ENCODE measurements at places on chromosomes 16 and 17. TPM values are rescaled to one million over a fixed set of nuclear protein-coding genes. Genes with fewer than 3 reads are reported as not detected.

The LMF1 gene
- total RNA-seq, result 18.9 TPM

The KCNH6 gene
- not detected for total RNA-seq

The ATXN7L3 gene
- total RNA-seq, result 55.2 TPM

The C16orf95 gene
- 3.9 TPM for total RNA-seq

The B4GALNT2 gene
- not detected for total RNA-seq

The RAMP2 gene
- 7.6 TPM for total RNA-seq

The NOTUM gene
- under 0.01 TPM for total RNA-seq

The NUPR1 gene
- 0.33 TPM for total RNA-seq

The PGAP6 gene
- 129 TPM for total RNA-seq

The TAX1BP3 gene
- total RNA-seq, result 277 TPM

The EVI2B gene
- total RNA-seq, result 1.2 TPM

The CNTNAP4 gene
- total RNA-seq, result not detected

The CDH8 gene
- total RNA-seq, result not detected

The TPSG1 gene
- total RNA-seq, result not detected

The PITPNM3 gene
- total RNA-seq, result 1.3 TPM

The KRT40 gene
- total RNA-seq, result not detected

The OTOP3 gene
- not detected for total RNA-seq

The SLC38A10 gene
- total RNA-seq, result 57.4 TPM

The DECR2 gene
- 21.2 TPM for total RNA-seq

The PRSS33 gene
- total RNA-seq, result not detected

The SNN gene
- 30.7 TPM for total RNA-seq

The MLYCD gene
- 2.2 TPM for total RNA-seq

The KRT33A gene
- total RNA-seq, result not detected

The AOC3 gene
- total RNA-seq, result under 0.01 TPM

The CYB5D1 gene
- total RNA-seq, result 12.0 TPM

The RDM1 gene
- not detected for total RNA-seq

The GGT6 gene
- total RNA-seq, result not detected

The RASL10B gene
- total RNA-seq, result 0.33 TPM

The BCAR1 gene
- total RNA-seq, result 232 TPM

The TMEM238L gene
- total RNA-seq, result not detected

The TMC7 gene
- 8.8 TPM for total RNA-seq

The SSTR5 gene
- 1.3 TPM for total RNA-seq

The ARMC7 gene
- 4.1 TPM for total RNA-seq

The TM4SF5 gene
- not detected for total RNA-seq

The SYCE1L gene
- total RNA-seq, result 1.1 TPM

The KRTAP16-1 gene
- not detected for total RNA-seq

The MIS12 gene
- total RNA-seq, result 14.5 TPM

The PRR15L gene
- total RNA-seq, result not detected

Measured in vein endothelial cell (primary cell).